ENCODE measurements at places on chromosomes 7 and 10.
A peak's percentile ranks its signal among the peaks of the same experiment; 100 is the strongest.

GRCh38 chr7:114021135-114021534 is 102.3 kb upstream of the PPP1R3A start:
- no peak for DNase-seq

- no peak for DNase-seq
Measured at GRCh38 chr7:65749518-65749917, 123.4 kb upstream of the VKORC1L1 start.

DNA sequence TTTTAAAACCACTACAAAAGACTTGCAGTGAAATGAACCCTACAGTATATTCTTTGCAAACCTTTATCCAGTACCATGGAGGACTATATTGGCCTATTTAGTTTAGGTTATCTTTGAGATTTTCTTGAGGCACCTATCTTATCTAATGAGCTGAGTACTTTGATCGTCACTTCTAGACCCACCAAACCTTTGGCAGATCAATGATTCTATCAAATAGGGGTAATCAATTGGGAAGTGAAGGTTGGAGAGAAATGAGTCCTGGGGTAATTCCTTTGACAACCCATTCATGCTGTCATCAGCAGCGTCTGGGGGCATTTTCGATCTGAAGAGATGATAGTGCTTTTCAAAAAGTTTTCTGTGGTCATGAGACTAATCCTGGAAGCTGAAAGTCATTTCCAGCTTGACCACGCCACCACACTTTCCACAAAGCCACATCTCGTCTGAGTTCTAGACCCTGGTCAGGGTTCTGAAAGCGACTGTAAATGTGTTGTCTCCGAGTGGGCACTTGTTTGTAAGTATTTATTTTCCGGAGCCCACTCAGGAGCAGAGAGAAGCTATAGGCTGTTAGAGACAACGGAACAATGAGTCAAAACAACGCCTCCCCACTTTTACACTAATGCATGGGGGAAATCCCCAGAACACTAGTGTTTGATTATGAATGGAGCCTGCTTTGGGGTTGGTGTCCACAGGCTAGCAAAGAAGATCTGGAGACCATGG is 4.8 kb downstream of the EGR2 start:
- no peak for DNase-seq

DNA sequence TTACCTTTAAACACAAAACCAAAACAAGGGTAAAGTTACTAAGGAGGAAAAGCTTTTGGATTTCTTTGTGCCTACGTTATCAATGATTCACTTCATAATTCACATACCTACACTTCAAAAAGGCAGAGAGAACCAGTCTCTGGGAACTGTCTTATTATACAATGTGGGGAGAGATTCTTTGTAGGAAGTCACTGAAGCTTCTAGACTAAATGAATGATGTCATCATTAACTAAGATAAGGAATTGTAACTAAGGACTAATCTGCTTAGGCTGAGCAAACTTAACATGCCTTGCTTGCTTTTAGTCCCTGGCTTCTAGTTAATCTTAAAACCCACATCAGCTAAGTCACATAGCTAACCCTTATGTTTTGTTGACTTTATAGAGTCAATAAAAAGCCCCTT is 771.2 kb downstream of the NXPH1 start:
- DNase-seq, result no peak

- peak; percentile 73 for DNase-seq
Measured at GRCh38 chr10:10786109-10787090, 231.3 kb upstream of the CELF2 start.

DNA sequence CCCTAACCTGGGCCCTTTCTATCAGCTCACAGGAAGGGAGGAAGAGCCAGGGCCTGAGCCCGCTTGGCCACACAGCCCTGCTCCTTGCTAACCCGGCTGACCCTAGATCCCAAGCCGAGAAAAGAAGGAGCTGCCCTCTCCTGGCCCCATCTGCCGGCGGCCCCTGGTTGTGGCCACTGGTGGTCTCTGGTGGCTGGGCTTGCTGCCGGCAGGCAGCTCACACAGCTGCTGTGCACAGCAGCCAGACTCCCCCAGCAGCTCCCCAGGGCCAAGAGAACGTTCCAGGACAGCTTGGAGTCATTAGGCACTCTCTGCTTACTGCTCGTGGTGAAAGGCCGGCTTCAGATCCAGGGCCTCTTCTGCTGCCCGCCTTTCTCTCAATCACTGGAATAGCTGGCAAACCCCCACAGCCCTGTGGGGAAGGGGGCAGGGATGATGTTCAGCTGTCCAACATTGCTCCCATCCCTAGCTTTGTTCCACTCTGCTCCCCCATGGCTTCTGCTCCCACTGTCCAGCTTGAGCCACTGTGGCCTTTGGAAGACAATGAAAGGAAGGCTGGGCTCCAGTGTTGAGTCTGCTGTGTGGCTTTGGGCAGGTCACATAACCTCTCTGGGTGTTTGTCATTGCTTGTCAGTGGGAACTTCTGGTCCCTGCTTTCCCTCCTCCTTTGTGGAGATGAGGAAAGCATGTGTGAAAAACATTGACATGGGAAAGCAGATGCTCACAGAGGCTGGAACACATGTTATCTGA is 35.4 kb upstream of the COL13A1 start:
- peak; percentile 56 for DNase-seq

- no peak for DNase-seq
Measured at GRCh38 chr7:98778421-98778820, 91.4 kb downstream of the TMEM130 start.

DNA sequence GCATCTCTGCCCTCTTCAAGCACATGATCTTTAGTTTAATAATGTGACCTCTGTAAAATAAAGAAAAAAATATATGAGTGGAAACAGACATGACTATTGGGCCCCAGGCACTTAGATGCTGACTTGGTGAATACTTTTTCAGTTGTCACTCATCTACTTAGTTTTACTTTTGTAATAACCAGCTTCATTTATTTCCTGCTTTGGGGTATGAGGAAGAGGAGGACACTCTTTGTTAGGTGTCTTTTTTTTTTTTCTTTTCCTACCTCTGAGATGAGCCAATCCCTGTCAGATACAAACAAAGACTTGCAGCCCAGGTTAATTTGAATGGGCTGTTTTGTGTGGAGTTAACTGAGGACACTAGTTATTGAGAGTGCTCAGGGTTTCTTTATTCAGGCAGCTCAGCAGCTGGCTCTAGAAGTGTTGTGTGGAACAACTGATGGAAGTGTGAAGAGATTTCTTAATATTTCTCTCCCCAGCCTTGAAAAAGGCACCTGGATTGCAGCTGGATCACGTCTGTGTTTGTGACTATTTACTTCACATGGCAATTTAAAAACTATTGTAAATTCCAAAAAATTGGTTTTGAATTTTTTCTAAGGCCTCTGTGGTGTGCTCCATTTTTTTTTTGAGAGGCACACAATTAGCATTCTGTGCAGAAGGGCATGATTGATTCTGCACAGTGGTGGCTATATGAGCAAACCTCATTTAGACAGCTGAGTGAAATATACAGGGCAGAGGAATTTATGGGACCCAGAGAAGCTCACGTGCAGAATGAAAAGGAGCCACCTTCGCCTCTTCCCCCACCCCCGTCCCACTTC is 333.8 kb downstream of the LRMDA start:
- no peak for DNase-seq

- DNase-seq, result peak; percentile 41
Measured at GRCh38 chr10:132446661-132447445, 49.9 kb downstream of the PWWP2B start.

GRCh38 chr10:64115471-64115870 is 594.3 kb downstream of the REEP3 start:
- no peak for DNase-seq

GRCh38 chr7:47635091-47636080 is 53.5 kb upstream of the TNS3 start:
- DNase-seq, result no peak

GRCh38 chr10:15856328-15857015 is 3.8 kb downstream of the MINDY3 start:
- DNase-seq, result peak; percentile 25

DNA sequence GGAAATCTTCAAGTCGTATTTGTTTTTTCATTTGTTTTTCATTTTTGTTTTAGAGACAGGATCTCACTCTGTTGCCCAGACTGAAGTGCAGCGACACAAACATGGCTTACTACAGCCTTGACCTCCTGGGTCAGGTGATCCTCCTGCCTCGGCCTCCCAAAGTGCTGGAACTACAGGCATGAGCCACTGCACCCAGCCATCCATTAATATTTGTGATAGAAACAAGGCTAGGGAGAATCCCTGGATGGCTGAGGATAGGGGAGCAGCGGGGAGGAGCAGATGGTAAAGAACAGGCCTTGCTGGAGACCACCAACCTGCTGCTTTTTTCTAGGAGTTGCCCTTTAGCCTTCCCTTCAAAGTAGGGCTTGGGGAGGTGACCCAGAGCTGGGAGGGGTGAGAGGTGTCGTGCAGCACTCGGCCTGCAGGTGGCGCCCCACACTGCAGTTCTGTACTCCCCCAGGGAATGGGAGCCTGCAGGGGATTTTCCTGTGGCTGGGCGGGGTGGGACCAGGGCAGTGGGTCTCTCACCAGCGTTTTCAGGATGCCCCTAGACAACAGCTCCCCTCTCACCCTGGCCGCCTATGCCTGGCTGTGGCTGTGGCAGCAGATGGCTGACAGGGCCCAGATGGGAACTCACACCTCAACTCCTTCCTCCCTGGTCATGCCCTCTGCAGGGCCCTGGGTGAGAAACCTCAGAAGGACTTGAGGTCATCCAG is 12.6 kb upstream of the CDH23 start:
- peak; percentile 29 for DNase-seq

GRCh38 chr10:132942101-132943057 is at the start of gene CFAP46:
Gene CFAP46 (minus strand): TSS chr10:132942570. CDS start chr10:132942484, 86 bp downstream.
- DNase-seq, result peak; percentile 17

DNA sequence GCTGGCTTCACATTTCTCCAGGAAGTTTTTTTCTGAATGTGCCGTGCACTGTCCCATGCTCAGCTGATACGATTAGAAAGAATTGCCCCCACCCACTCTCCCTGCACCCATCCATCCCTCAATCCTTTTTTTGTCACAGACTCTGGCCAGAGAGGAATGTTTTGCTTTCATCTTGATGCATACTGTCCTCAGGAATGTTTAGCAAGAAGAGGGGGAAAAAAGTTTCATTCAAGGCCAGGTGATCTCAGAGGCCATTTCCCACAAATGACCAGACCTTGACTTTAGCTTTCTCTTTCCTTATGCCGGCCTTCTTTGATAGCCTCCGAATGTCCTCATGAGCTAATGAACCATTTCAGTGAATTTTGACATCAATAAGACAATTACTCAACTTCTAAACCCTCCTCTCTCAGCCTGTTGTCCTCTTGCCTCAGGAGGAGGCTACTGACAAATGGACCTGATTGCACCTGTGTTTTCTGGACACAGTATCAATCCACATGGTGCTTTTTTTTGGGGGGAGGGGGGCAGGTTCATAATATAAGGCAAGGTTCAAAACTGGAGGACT is 105.0 kb upstream of the KLF6 start:
- DNase-seq, result peak; percentile 74

- peak; percentile 38 for DNase-seq
Measured at GRCh38 chr7:28024786-28025334, 155.7 kb downstream of the JAZF1 start.

- no peak for DNase-seq
Measured at GRCh38 chr10:65197935-65198334, 1676.7 kb downstream of the REEP3 start.

DNA sequence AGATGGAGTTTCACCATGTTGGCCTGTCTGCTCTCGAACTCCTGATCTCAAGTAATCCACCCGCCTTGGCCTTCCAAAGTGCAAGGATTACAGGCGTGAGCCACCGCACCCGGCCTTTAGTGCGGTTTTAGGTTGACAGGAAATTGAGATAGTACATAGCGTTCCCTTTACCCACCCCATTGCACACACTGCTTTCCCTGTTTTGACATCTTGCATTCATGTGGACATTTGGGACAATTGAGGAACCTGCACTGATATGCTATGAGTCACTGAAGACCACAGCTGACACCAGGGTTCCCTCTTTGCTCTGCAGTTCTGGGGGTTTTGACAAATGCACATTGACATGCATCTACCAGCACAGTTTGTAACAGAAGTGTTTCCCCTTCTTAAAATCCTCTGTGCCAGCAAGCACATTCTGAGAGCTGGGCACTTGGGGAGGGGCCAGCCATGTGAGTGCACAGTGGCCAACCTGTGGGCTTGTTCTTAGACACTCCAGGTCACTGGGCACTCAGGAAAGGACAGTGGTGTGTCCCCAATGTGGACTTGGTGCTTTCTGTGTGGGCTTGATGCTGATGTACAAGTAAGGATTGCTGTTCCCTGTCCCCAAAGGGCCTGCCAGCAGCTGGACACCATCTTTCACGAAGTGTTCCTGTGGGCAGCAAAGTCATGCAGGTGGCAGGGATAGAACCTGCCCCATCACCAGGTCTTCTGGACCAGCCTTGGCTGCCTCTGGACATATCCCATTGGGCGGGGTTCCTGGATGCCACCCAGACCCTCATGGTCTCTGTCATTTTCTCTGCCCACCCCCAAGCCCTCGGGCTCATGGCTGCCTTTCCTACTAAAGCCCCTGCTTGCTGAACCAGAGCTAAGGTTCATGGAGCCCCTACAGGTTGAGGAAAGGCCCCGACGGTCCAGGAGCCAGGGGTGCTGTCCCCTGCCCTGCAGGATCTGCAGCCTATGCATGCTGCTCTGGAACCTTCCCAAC is 579.8 kb downstream of the GLRX3 start:
- no peak for DNase-seq

DNA sequence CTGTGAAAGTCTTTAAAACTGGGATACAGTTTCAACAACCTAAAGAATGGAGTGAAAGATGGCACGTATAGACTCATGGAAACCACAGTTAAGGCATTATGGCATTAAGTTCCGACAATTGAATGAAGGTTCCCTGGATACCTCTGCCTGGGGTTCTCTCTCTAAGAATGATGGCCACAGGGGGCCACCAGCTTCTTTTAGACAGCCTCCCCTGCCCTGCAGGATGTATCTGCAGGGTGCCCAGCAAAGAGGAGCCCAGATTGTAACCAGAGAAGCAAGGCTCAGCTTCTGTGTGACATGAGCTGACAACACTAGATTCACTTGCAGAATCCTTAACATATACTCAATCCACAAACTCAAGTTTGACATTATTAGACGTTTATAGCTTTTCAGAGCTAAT is 645.4 kb downstream of the PARD3 start:
- DNase-seq, result no peak

DNA sequence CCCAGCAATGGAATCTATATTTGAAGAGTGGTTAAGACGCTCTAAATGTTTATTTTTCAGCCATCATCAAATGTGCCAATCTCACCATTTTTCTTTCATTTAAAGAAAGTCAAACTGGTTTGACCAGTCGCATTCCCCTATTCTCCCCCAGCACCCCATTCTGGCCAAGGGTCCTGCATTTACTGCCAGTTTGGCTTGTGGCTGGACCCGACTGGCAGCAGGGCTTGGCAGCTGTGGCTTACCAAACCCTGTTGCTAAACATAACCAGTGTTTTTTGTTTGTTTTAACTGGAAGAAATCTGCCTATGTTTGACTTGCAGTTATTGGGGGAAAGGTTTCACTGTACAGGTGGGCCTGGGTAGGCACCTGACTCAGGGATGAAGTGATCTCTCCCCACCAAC is 116.3 kb downstream of the CYP26A1 start:
- DNase-seq, result no peak

GRCh38 chr7:154967401-154967955 is 35.4 kb downstream of the PAXIP1 start:
- DNase-seq, result no peak

- DNase-seq, result no peak
Measured at GRCh38 chr10:21518149-21518640, 7.3 kb downstream of the SKIDA1 start.

Data from AG10803 (cell line).